PC-3 (cell line): ENCODE measurements at places on chromosomes 2 and 18. TPM values are rescaled to one million over a fixed set of nuclear protein-coding genes. Genes with fewer than 3 reads are reported as not detected.

- H3K36me3 ChIP-seq: peaks cover 45% of the 10 kb centered on the region
- H3K4me1 ChIP-seq: peaks cover 6% of the 10 kb centered on the region
- H3K27ac ChIP-seq: no peak overlapping the region
Measured at GRCh38 chr2:58054264-58054663, 7.7 kb downstream of the VRK2 start.

GRCh38 chr2:12606472-12607000 lies 110.2 kb upstream of the TRIB2 start:
- H3K4me3 ChIP-seq: no peak overlapping the region
- DNase-seq: peak; percentile 61
- H3K36me3 ChIP-seq: no peaks in the 10 kb centered on the region

- 0 out of 2 replicates have a peak overlapping the region, but pooled peaks have one; percentile 18 for H3K27ac ChIP-seq
- no peak for DNase-seq
- H3K27me3 ChIP-seq: no peaks in the 10 kb centered on the region
- peaks cover 3% of the 10 kb centered on the region; the same call in 1 of the 2 replicates for H3K4me1 ChIP-seq
- no peak overlapping the region for H3K4me3 ChIP-seq
Measured at GRCh38 chr2:42286268-42286946, 74.6 kb downstream of the COX7A2L start.

DNA sequence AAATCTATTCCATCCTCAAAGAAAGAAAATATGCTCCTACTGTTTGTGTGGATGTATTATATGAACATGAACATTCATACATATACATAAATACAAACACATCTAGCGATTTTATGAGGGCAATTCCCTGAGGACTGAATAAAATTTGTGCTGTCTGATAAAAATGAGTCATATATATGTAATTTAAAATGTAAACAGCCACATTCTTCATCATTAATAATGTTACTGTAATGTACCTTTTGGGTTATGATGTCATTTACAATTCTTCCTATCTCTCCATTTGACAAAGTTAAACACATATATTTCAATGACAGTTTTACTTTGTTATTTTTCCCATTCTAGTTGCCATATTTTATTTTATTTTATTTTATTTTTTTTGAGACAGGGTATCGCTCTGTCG lies 91.3 kb upstream of the ZFP36L2 start:
- no peak overlapping the region for H3K4me3 ChIP-seq
- no peak overlapping the region for H3K27ac ChIP-seq
- DNase-seq: peak; percentile 77
- no peaks in the 10 kb centered on the region for H3K36me3 ChIP-seq
- H3K4me1 ChIP-seq: peaks cover 44% of the 10 kb centered on the region

DNA sequence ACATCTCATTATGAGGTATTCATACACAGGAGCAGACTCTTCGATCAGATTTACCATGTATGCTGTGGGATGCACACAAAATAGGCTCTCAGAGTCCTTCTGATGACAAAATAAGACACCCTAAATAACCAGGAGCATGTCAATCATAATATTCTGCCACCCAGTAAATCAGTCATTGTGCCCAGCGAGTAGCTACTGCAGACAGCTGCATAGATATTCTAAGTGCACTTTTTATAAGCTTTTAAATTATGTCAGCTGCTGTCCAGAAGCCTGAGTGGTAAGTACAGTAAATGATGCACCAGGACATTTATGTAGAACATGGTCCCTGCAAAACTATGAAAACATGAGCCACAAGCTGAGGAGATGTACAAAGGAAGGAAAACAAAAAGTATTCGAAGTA lies 102.9 kb downstream of the CCDC141 start:
- DNase-seq: no peak
- no peak overlapping the region for H3K27ac ChIP-seq
- no peaks in the 10 kb centered on the region for H3K4me1 ChIP-seq

DNA sequence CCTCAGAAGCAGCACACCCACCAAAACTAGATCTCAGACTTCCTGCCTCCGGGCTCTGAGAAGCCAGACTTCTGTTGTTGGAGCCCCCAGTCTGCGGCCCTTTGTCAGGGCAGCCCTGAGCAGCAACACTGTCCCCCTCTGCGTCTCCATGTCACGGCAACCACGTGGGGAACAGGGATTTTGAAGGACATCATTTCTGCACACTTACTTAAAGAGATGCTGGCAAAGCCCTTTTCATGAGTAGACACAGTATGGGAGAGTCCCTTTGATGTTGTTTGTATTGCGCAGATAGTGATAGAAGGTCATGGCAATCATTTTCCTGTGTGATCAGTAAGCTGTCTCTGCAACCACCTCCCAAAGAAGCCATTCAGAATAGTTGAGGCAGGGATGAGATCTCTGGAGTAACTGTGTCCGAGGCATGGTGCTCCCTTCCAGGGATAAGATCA lies 69.1 kb upstream of the ID2 start:
- H3K27me3 ChIP-seq: no peaks in the 10 kb centered on the region
- H3K4me3 ChIP-seq: no peak overlapping the region

DNA sequence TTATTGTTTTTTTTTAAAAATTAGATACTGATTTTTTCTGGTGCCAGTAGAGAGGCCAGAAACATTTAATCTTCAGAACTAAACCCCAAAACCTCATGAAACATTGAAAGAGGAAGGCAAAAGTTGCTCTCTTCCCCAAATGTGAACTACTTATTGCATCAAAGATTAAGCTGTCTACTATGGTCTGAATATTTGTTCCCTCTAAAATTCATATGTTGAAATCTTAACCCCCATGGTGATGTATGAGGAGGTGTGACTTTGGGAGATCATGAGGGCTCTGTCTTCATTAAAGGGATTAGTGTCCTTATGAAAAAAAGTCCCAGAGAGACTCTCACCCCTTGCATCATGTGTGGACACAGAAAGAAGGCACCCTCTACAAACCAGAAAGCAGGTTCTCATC lies 28.2 kb upstream of the SLC8A1 start:
- H3K27me3 ChIP-seq: no peaks in the 10 kb centered on the region
- H3K4me1 ChIP-seq: no peaks in the 10 kb centered on the region
- H3K27ac ChIP-seq: no peak overlapping the region
- no peaks in the 10 kb centered on the region for H3K36me3 ChIP-seq

- H3K27me3 ChIP-seq: no peaks in the 10 kb centered on the region
- no peak overlapping the region for H3K27ac ChIP-seq
- no peak overlapping the region for H3K4me3 ChIP-seq
- no peak for DNase-seq
Measured at GRCh38 chr2:148742373-148742772, 97.8 kb downstream of the EPC2 start.

GRCh38 chr2:127455566-127456493 lies 37.6 kb downstream of the PROC start:
- peaks cover 13% of the 10 kb centered on the region for H3K4me1 ChIP-seq
- H3K36me3 ChIP-seq: no peaks in the 10 kb centered on the region
- H3K4me3 ChIP-seq: no peak overlapping the region
- DNase-seq: no peak
- H3K27me3 ChIP-seq: no peaks in the 10 kb centered on the region
- no peak overlapping the region for H3K27ac ChIP-seq

DNA sequence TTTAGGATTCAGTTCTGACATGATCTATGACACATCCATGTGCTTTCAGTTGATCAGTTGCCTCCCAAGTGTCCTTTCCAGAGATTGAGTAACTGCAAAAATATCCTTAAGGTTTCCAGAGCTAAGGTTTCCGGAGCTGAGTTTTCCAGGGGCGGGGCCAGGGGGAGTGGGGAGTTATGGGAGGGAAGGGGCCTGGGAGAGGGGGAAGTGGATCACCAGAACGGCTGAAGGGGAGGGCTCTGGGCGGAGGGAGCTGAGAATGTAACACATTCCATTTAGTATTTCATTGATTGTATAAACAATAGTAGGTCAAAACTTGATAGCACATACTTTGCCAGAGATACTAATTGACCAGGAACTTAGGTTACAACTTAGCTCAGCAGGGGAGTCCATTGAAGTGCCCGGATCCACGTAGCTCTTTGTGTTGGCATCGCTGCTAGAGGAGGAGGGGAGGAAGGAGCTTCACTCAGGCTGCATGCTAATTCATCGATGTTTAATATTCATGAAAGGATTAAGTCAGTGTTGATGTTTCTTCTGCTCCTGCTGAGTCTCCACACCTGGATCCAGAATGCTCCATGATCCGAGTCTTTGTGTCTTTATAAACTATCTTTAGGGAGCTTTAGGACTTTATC lies 289.8 kb downstream of the ALPK2 start:
- H3K27me3 ChIP-seq: no peaks in the 10 kb centered on the region
- no peaks in the 10 kb centered on the region for H3K4me1 ChIP-seq
- no peak overlapping the region for H3K27ac ChIP-seq
- no peak overlapping the region for H3K4me3 ChIP-seq
- DNase-seq: no peak

DNA sequence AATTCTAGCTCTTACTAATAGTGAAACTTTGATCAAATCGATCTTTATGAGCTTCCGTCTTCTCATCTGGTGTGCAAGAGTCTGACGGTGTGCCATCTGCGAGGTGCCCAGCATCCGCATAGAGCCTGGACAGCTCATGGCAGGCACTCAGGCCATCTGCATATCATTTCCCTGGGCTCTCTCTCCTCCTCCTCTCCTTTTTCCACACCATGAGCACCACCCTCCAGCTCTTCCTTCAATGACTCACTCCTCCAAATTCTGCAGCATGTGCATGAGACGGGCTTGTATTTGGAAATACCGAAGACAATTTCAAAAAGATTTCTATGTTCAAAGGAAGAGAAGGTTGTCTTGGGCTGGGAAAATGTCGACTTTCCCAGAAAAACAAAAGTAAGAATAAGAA lies 161.1 kb downstream of the CCBE1 start:
- no peak overlapping the region for H3K4me3 ChIP-seq
- H3K36me3 ChIP-seq: no peaks in the 10 kb centered on the region
- H3K27me3 ChIP-seq: no peaks in the 10 kb centered on the region

GRCh38 chr18:75207310-75208154 lies 1.4 kb downstream of the PTGR3 start:
- H3K27ac ChIP-seq: peak overlapping the region; percentile 89; the same call in 1 of the 2 replicates
- peak overlapping the region; percentile 92 for H3K4me3 ChIP-seq
- no peaks in the 10 kb centered on the region for H3K36me3 ChIP-seq
- H3K27me3 ChIP-seq: no peaks in the 10 kb centered on the region

DNA sequence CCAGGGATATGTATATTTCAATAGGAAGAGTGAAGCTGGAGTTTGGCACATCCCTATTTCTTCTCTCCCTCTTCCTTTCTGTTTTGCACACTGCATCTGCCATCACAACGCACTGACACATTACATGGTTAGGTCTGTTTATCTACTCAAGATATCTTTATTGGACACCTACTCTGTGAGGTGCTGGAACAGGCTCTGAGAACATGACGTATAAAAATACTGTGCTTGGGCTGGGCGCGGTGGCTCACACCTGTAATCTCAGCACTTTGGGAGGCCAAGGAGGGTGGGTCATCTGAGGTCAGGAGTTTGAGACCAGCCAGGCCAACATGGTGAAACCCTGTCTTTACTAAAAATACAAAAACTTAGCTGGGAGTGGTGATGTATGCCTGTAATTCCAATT lies 653.3 kb downstream of the SLC4A3 start:
- H3K27me3 ChIP-seq: no peaks in the 10 kb centered on the region
- H3K36me3 ChIP-seq: no peaks in the 10 kb centered on the region
- no peak for DNase-seq
- H3K27ac ChIP-seq: peak overlapping the region; percentile 96

GRCh38 chr2:172336681-172337080 lies 90.7 kb upstream of the ITGA6 start:
- no peak overlapping the region for H3K4me3 ChIP-seq
- H3K36me3 ChIP-seq: no peaks in the 10 kb centered on the region
- peaks cover 25% of the 10 kb centered on the region for H3K4me1 ChIP-seq
- no peak overlapping the region for H3K27ac ChIP-seq
- DNase-seq: peak; percentile 8
- no peaks in the 10 kb centered on the region for H3K27me3 ChIP-seq

GRCh38 chr2:215878476-215879063 lies 134.8 kb downstream of the MREG start:
- no peaks in the 10 kb centered on the region for H3K36me3 ChIP-seq
- peak; percentile 73 for DNase-seq
- H3K4me3 ChIP-seq: no peak overlapping the region
- peaks cover 55% of the 10 kb centered on the region for H3K4me1 ChIP-seq
- H3K27me3 ChIP-seq: no peaks in the 10 kb centered on the region

CFAP210 gene
- total RNA-seq: not detected in 2 replicates

ALLC gene
- total RNA-seq: not detected in 2 replicates

ASXL3 gene
- total RNA-seq: not detected in 2 replicates

ABCA12 gene
- not detected in 2 replicates for total RNA-seq

ACMSD gene
- not detected in 2 replicates for total RNA-seq

ASIC4 gene
- total RNA-seq: 0.11 TPM in 1 of 2 replicates, not detected in the other

MYL1 gene
- total RNA-seq: not detected in 2 replicates
